ENCODE measurements at places on chromosomes 5 and 9.

- DNase-seq = no peak
Measured at GRCh38 chr9:4105183-4105582, 194.7 kb downstream of the GLIS3 start.

GRCh38 chr5:134527156-134527960 is 1.9 kb downstream of the JADE2 start:
- DNase-seq = peak; percentile 77

DNA sequence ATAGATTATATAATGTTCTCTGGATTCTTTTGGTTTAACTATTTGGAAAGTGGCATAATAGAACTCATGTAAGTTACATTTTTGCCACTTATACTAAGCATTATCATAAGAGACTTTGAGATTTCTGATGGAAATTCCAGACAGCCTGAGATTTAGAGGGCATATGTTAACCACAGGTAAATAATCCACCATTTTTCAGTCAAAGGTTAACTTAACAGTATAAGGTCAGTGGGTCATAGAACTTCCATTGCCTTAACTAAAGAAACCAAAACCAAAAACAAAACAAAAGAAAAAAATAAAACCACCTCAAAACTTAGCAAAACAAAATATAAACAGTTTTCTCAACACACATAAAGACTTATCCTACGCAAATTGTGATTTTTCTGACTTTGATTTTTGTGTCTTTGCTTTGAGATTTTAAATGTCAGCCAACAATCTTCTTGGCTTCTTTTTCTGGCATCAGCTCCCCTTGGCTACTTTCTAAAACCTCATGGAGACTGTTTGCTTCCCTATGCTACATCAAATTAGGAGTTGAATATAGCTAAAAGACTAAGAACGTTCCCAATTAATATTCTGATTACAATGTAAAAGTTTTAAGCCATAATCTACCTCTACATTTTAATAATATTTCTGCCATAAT is 430.1 kb upstream of the DAB2 start:
- no peak for DNase-seq

DNA sequence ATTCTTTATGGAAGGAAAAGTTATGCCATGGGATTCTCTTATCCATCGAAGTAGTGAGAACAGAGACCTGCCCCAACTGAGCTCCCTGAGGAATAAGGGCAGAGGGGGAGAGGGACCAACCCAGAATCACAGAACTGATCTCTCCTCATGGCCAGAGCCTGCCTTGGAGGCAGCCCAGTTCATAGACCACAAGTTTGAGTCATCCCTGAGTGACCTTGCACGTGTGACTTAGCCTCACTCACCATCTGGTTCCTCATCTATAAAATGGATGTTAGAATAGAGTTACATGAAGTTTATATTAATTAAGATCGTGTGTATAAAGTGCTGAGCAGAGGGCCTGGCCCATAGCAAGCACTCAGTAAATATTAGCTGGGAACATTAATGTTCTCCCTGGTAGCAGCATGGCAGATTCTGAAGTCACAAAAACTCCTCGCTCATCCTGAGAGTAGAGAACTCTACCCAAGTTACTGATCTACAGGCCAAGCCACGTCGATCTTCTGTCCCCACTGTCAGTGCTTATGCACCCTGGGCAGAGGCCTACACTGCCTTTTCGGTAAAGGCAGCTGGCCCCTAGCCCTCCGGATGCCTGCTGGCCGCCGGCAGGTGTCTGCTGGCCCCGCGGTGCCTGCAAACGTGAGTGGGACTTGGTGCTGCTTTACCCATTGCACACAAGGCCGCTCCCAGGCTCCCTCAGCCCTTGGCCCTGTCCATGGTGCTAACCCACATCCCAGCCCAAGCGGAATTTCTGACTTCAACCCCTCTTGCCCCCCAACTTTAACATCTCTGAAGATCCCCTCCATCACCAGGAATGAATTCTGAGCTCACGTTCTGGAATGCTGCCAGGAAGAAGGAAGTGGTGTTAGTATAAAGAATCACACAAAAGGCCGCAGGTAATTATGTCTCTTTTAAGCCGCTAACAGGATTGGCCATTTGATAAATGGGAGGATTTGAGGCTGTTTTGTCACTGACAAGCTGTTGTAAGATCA is 61.1 kb upstream of the ARAP3 start:
- peak; percentile 45 for DNase-seq

DNA sequence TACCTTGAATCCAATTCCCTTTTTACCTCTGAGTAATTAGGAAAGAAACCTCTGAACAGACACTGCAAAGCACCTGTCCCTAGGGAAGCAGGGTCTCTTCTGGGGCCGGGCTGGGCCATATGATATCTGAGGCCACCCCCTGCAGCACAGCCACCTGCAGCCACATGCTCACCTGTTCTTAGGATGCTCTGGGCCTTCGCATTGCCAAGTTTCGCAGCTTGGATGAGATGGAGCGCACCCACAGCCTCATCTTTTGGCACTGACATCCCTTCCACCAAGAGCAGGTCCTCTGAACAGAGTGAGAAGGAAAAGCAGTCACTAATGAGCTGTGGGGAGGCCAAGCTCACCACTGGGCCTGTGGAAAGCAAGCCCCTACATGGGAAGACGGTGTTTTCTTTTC is 27.3 kb downstream of the CLTA start:
- no peak for DNase-seq

DNA sequence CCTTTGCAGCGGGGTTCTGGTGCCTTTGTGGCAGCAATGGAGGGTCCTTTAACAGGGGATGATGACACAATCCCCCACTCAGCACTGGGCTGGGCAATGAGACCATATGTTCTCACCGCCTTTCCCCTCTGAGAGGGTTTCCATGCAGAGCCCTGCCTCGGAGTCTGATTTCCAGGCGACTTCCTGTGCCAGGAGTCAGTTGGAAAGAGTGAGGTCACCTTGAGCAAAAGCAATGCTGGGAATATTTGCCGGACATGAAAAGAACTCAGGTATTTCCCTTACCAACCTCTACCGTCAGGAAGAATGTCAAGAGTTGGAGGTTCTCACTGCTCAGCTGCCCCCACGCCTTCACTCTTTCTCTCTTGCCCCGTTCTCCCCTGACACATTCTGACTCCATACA is 284.2 kb upstream of the IRX1 start:
- DNase-seq = peak; percentile 26

- no peak for DNase-seq
Measured at GRCh38 chr5:76544268-76544926, 78.8 kb downstream of the F2RL2 start.

DNA sequence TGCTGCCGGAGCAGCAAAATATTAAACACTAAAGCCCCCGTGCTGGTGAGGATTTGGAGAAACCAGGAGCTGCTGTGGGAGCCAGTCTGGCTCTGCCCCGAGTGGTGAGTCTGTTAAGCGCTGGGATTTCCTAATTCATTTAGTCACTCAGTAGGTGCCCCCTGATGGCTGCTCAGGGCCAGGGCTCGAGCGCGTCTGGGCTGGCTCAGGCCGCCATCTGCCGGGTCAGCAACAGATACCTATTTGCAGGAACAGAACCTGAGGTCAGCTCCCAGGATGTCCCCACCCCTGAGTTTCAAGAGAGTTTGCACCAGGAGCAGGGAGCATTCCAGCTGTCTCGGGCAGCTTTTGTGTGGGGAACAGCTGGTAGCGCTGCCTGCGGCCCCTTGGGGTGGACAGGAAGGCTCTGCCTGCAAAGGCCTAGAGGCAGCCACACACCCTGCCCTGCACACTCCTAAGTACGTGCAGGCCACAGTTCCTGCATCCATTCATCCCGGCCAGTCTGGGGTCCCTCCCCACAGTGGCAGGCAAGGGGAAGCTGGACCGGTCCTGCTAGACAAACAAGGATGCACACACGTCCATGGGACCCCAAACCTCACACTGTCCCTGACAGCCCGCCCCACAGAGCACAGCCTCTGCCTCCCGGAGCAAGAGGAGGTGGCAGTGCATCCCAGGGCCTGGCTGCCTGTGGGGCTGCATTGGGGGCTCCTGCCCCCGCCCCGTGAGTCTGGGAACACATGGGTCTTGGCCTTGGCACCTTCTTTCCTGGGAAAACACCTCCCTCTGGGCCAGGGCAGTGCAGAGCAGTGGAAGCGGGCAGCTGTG is 83.7 kb downstream of the ADAMTS2 start:
- no peak for DNase-seq

GRCh38 chr9:116369706-116370105 is 216.1 kb downstream of the PAPPA start:
- DNase-seq = no peak

GRCh38 chr9:69946800-69947437 is 96.7 kb upstream of the MAMDC2 start:
- DNase-seq = no peak

- no peak for DNase-seq
Measured at GRCh38 chr9:95102572-95102971, 214.9 kb downstream of the FANCC start.

GRCh38 chr9:76676857-76677256 is 87.4 kb upstream of the PCA3 start:
- peak; percentile 14 for DNase-seq

DNA sequence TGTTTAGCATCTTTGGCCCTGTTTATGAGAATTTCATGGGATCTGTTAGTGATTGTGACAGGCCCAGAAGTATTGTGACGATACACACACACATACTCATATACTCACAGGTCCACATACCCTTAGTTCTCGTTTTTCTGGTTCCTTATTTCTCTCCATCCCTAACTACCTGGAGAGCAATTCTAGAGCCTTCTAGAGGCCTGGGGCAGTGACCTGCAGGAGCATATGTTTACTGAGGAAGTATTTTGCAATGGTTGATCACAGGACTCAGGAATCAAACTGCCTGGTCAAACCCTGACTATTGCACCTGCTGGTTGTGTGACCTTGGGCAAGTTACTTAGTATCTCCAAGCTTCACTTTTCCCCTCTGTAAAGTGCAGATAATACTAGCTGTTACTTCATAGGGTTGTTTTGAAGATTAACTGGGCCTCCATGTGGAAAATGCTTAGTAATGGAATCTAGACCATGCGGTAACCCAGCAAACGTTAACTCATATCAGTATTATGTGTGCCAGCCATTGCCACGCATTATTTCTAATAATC is 8.7 kb downstream of the PAPPA start:
- DNase-seq = no peak

- DNase-seq = no peak
Measured at GRCh38 chr5:56814361-56814962, 887 bp upstream of the MAP3K1 start.

- no peak for DNase-seq
Measured at GRCh38 chr9:14935964-14936363, 25.7 kb upstream of the FREM1 start.

DNA sequence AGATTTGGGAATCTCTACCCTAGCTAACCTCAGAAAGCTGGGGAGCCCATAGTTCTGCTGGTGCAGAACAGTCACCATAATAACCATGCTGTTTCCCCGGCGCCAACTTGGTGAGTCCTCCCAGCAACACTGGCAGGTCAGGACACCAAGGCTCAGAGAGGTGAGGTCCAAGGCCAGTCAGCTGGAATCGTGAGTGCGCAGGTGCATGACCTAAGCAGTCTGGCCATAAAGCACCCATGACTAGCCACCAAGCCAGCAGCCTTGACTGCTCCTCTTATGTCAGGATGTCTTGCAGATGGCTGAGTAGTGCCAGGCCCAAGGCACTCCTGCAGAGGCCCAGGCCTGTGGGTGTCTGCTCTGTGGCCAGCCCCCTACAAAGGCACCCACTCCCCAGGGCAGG is 2.6 kb downstream of the RNF44 start:
- no peak for DNase-seq

GRCh38 chr5:138408023-138408422 is 30.8 kb upstream of the REEP2 start:
- peak; percentile 58 for DNase-seq

DNA sequence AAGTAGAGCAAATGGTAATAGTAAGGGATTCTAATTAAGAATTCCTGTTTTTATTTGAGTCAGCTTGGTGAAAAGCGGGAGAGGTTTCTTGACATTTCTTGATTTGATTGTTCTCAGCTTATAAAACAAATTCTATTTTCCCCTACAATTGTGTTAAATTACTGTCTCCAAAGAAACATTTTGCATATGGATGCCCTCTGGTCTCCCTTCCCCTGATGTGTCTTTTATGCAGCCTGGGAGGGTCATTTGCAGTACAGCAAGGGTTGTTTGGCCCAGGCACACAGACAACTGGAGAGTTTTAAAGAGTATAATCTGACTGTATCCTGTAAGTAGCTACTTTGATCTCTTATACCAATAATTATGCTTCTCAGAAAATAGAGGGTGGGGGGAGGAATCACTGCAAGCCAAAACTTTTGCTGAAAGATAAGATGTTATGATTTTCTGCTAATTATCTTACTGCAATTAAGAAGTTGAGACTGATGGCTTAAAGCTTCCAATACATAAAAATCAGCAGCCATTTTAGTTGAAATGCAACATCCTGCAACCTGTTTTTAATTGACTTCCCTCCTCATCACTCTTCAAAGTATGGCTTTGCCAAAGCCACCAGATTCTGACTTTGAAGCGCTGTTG is 204.1 kb upstream of the SEMA6A start:
- DNase-seq = no peak

GRCh38 chr9:35793461-35793860 is 2.1 kb downstream of the NPR2 start:
- no peak for DNase-seq

DNA sequence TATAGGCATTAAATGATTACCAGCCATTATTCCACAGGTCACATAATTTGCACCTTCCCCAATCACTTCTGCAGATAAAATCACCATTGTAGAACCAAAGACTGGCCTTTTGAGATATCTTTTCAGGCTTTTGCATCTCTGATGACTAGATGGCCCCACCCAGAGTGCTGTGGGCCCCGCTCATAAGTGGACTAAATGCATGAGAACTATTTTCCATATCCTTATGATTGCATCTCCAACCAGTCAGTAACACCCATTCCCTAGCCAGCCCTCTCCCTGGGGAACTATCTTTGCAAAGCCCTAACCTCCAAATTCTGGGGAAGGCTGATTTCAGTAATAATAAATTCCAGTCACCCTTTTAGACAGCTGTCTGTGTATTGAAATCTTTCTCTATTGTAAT is 53.5 kb upstream of the CDH9 start:
- DNase-seq = no peak

DNA sequence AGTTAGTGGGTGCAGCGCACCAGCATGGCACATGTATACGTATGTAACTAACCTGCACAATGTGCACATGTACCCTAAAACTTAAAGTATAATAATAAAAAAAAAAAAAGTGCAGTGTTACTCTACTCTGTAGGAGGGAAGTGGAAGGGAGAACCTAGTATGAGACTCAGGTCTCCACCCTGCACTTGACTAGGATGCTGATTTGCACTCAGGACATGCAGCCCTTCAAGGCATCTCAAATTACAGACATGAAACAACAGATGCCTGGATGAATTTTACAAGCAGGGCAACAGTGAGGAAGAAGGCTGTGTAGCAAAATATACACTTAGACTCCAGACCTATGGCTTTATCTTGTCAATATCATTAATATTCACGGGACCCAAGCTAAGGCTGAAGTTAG is 16.5 kb downstream of the TRIM32 start:
- DNase-seq = no peak

DNA sequence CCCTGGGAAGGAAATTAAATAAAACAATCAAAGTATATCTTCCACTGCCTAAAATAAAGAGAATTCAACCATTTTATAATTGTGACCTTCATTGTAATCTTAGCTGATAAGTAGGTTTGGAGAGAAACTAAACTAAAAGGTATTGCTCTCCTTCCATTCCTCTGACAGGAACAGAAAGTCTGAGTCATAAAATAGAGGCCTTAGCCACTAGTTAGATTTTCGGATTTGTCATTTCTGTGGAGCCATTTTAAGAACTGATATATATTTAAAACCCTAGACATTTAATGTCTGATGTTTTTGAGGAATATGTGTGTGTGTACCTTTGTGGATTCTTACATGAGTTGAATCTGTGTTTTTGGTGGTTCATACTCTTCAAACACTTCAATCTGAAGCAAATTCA is 11.8 kb upstream of the TMC1 start:
- no peak for DNase-seq
